B cell (primary cell): ENCODE measurements at places on chromosomes 2 and 18. TPM values are rescaled to one million over a fixed set of nuclear protein-coding genes. Genes with fewer than 3 reads are reported as not detected.

Gene KIAA1328
- 22.1 and 24.3 TPM in 2 replicates for total RNA-seq

DNA sequence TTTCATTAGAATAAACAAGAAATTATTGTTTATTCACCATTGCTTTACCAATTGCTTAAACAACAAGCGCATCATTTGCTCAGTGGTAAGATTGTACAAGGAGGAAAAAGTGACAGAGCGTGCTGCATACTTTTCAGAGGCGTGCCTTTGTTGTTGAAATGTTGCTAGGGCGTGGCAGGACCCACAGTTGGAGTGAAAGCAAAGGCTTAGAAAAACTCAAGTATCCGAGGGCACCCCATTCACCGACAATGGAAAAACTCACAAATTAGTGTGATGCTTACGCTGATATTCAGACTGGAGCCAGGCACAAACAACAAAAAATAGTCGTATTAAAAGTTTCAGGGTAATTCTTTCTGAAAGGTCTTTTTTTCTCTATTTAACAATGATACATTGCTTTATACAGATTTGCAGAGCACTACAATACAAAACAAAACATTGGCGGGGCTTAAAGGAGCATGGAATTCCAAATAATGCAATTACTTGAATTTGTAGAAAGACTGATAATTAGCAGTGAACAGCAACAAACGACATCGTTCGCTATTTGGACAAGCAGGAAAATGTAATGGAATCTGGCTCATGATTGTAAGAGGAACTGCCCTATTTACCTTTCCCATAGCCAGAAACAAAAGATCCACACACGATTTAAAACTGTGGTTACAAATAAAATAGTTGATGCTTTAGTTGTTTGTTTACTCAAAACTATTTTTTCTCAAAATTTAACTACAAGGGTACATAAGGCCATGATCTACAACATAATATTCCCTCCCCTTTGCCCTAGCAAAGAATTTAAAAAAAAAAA lies 37.8 kb upstream of the RTTN start:
- DNase-seq = no peak

- DNase-seq = no peak
Measured at GRCh38 chr2:51812138-51812866, 780.4 kb upstream of the NRXN1 start.

Gene SETBP1
- 129 and 141 TPM in 2 replicates for total RNA-seq

Gene MBOAT2
- 1.3 and 4.7 TPM in 2 replicates for total RNA-seq

DNA sequence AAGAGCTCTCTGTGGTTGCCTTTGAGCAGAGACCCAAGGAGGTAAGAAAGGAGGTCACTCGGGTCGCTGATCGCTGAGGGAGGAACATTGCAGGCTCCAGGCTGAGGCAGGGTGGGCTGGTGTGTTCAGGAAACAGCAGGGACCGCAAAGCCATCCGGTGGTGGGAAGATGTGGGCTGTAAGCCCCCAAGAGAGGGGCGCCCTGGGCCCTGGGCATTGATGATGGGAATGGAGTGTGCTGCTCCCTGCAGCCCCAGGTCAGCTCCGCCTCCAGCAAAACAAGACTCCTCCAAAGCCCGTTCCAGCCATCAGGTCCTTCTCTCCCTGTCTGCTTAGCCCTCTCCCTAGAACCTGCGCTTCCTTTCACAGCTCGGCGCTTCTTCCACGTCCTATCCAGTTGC lies 229.7 kb downstream of the KLHL29 start:
- DNase-seq = no peak

GRCh38 chr18:49247781-49248180 lies 212.7 kb downstream of the DYM start:
- no peak for DNase-seq

Gene NAGK
- 210 and 221 TPM in 2 replicates for total RNA-seq

DNA sequence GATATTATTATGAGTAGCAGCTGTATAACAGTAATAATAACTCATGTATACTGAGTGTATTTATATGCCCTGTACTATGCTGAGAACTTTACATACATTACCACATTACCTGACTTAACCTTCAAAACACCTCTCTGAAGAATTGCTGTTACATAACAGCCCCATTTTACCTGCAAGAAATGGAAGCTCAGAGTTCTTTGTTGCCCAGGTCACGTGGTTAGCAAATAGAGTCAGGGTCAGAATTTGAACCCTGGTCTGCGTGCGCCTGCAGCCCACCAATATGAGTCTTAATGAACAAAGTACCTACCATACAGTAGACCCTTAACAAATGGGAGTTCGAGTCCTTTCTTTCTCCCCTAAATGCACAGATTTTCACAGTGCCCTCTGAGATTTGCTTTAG lies 101.9 kb downstream of the MCFD2 start:
- no peak for DNase-seq

Gene PPM1B
- 80.8 and 81.4 TPM in 2 replicates for total RNA-seq

- DNase-seq = no peak
Measured at GRCh38 chr2:28778392-28778791, 26.8 kb downstream of the PPP1CB start.

- no peak for DNase-seq
Measured at GRCh38 chr2:120535081-120535480, 189.1 kb downstream of the INHBB start.

Gene EVX2
- total RNA-seq = not detected in 2 replicates

DNA sequence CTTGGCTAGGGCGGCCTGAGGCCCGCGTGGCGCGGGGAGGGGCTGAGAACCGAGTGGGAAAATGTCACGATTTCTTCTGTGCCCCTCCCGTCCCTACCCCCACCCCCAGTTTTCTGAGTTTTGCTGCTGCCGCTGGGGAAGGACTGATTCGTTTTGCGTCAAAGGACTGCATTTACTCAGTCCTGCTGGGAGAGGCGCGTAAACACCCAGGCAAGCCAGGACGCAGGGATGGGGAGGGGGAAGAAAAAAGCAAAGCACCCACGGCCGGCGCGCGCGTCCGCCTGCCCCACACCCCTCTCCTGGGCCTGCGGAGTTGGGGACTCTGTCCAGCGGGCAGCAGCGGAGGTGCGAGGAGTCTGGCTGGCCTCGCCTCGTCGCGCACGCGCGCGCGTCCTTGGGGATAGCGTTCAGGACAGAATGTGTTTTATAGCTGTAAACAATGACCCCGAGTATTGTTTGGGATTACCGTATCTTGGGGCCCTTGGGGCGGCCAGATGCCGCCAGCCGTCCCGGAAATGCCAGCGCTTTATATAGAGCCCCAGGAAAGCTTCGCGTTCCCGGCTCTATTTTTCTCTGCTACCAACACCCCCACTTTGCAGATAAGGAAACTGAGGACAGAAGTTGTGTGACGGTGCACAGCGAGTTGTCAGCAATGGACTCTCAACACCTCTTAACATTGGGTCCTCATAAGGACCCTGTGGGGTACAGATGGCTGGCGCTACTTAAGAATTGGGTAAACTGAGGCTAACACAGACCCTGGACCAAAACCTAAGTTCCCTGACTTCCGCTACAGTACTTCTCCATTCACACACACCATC lies 1.7 kb upstream of the FOSL2 start:
- peak; percentile 30 for DNase-seq

DNA sequence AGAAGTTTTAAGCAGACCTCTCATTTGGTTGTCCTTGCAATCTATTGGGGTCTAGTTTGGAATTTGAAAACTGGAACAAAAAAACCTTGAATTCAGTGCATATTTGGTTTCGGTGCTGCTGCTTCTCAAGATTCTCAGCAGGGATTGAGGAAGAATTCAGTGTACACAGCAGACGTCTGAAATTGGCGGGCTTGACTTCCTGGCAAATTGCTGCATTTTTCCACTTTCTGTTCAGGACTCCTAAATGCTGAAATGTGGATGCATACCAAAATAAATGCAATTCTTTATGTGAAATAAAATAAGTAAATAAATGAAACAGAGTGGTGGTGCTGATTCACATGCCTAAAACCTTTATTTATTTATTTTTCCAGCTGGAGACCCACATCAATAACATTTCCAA lies 332.4 kb upstream of the KYNU start:
- no peak for DNase-seq

DNA sequence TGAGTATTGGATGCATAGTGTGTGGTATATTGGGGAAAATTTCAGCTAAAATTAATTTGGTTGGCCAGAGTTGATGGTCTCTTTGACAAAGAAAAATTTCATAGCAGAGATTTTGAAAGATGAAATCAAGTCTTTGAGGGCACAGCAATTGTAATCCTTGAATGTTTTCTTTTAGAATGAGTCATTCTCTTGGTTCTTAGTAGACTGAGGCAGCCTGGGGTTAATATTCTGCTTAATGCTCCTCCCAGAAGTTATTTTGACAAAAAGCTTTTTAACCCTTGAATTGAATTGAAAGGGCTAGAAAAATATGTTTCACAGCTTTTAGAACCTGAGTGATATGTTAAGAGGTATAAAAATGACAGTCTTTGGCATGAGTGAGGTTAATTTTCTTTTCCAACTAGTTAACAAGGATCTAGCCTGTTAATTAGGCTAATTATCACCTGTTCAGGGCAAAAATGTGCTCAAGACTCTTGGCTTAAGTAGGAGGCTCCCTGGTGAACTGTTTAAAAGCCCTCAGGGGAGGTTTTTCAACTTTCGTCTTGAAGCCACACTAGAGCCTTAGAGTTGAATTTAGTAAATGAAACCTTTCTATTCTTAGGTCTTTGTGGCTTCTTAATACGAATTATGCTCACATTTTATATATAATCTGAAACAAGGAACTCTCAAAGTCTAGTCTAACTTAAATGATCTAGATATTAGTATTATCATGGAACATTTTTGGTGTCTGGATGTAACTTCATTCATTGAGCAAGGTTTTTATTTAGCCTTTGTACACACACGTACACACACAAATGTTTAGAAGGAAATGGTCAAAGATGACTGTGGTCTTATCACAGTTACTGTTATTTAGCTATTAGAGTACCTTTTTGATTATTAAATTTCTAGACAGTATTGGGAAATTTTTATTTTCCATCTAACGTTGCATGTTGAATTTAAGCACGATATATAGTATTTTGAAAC lies 272.5 kb downstream of the ZNF407 start:
- no peak for DNase-seq

Gene VSNL1
- total RNA-seq = not detected in 2 replicates

Gene DOK6
- not detected in 2 replicates for total RNA-seq

Gene GAREM2
- 1.7 and 1.8 TPM in 2 replicates for total RNA-seq

DNA sequence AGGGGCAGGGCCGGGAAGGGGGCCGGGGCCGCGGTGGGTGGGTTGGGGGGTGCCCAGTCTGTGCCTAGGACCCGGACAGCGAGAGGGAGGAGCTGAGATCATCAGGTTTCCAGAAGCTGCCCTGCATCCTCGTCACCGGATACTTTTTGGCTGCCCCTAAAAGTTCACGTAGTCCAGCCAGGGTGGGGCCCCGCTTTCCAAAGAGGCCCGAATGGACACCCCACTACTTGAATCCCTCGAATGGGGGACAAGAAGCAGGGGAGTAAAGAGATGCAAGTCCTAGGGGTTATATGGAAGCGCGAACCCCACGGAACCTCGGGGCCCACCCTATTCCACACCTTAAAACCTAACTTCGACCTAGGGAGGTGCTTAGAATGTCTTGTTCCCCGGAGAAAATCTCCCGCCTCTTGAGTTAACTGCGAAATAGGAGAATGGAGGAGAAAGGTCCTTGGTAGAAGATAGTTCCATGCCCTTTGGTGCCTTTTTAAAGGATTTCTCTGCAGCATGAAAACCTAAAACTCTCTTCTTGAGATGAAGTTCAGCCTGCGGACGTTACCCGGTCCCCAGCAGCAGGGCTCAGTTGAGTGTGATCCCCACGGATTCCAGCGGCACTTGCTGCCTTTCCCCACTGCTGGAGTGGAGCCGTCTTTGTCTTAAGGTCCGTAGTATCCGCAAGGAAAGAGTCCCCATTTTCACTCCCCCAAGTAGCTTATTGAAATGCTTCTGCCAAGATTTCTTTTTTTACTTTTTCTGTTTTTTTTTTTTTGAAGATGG lies 2.1 kb upstream of the RNF152 start:
- DNase-seq = peak; percentile 13

Gene ZNF512
- 65.2 and 72.3 TPM in 2 replicates for total RNA-seq

DNA sequence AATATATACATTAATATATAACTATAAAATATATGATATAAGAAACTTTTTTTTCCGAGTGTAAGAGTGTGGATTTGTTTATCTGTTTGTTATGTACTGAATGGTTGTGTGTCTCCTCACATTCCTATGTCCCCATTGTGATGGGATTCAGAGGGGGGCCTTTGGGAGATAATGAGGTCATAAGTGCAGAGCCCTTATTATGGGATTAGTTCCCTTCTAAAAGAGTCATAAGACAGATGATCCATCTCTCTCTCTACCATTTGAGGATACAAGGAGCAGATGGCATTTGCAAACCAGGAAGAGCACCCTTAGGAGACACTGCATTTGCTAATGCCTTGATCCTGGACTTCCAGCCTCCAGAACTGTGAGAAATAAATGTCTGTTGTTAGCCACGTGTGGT lies 30.3 kb upstream of the SAP130 start:
- DNase-seq = no peak

Gene PCARE
- total RNA-seq = not detected in 2 replicates

DNA sequence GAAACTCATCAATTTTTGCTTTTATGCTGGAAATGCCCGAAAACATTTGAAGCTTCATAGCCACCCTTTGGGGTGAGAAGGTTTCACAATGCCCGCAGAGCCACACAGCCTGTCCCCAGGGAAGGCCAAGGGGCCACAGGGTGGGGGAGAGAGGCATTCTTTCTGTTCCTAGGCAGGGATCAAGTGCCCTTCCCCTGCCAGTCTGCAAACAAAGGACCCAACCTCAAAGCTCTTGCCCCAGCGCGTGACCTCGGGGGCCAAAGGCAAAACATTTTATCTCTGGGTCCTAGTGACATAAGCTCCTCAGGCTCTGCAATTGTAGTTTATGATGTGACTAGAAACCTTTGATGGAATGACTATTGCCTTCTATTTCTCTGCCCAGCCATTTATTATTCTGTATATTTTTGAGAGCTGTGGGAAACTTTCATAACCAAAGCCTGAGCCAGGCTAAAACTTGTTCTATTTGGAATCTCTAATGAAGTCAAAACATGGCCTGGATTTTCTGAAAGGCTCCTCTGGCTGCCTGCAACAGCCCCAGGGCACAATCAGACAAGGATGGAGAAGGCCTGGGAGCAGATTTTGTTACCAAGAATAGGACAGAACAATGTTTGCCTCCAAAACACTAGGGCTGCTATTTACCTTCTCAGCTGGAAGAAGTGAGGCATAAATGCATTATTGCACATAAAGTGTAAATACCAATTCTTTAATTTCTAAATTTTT lies 137.2 kb upstream of the KCTD1 start:
- DNase-seq = no peak

GRCh38 chr2:174985614-174986013 lies 19.6 kb downstream of the CHN1 start:
- DNase-seq = no peak

- DNase-seq = no peak
Measured at GRCh38 chr18:28123401-28124030, 53.4 kb downstream of the CDH2 start.

DNA sequence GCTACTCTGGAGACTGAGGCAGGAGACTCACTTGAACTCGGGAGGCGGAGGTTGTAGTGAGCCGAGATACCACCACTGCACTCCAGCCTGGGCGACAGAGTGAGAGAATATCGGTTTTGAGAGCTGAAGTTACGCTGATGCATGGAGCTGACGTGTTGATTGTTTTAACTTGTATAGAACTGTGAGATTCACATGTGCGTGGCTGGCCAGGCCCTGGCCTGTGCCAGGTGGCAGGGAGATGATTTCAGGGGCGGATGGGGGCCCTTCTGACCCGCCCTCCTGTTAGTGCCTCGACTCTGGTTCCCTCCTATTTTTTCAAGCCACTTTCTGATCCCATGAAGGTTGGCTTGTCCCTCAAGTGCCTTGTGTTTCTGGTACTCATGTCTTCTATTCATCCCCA lies 25.7 kb downstream of the GATA6 start:
- no peak for DNase-seq

Gene CRYBA2
- total RNA-seq = not detected in 2 replicates

GRCh38 chr2:161876416-161876815 lies 197.6 kb downstream of the DPP4 start:
- DNase-seq = no peak

Gene NMUR1
- 0.10 TPM in 1 of 2 replicates, not detected in the other for total RNA-seq
